MM.1S (cell line): ENCODE measurements at places on chromosomes 13 and 19.

GRCh38 chr19:47151627-47152026 is 21.0 kb downstream of the SAE1 start:
- DNase-seq: no peak

DNA sequence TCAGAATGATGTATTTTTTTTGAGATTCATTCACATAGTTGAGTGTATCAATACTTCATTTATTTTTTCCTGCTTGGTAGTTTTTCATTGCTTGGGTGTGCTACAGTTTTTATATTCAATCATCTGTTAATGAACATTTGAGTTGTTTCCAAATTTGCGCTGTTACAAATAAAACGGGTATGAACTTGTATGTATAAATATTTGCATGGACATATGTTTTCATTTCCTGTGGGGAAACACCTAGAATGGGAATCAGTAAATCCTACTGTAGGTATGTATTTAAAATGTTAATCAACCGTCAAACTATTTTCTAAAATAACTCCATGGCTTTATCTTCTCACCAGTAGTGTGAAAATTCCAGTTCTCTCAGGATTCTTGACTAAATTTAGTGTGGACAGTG is 826.3 kb downstream of the EFNB2 start:
- DNase-seq: no peak

DNA sequence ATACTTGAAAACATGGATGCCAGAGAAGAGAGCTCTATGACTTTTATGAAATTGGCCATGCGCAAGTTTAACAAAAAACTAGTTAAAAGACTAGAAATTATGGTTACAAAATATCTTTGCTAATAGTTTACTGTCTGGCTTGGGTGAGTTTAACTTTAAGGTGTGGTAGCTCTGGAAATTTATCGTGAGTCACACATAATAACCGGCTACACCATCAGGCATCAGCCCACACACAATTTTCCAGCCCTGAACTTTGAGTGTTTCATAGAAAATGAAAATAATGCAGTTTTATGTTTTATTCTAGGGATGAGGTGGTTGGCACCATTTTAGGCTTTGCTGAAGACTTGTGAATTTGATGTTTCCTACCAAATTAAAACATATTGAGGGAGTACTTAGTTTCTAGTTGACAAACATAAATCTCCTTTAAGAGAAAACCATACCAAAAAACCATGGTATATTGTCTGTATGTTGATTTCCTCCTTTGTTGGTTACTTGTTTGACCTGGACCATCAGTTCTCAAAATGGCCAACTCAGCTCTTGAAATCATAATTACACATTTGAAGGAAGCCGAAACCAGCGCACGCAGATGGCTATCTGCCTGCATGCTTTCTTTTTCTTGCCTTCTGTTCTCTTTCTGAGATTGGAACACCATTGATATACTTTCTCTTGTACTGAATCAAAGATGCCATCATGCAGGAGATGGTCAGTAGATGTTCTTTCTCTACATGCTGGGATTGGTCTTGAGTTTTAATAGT is 125.1 kb downstream of the AKAP11 start:
- DNase-seq: no peak

DNA sequence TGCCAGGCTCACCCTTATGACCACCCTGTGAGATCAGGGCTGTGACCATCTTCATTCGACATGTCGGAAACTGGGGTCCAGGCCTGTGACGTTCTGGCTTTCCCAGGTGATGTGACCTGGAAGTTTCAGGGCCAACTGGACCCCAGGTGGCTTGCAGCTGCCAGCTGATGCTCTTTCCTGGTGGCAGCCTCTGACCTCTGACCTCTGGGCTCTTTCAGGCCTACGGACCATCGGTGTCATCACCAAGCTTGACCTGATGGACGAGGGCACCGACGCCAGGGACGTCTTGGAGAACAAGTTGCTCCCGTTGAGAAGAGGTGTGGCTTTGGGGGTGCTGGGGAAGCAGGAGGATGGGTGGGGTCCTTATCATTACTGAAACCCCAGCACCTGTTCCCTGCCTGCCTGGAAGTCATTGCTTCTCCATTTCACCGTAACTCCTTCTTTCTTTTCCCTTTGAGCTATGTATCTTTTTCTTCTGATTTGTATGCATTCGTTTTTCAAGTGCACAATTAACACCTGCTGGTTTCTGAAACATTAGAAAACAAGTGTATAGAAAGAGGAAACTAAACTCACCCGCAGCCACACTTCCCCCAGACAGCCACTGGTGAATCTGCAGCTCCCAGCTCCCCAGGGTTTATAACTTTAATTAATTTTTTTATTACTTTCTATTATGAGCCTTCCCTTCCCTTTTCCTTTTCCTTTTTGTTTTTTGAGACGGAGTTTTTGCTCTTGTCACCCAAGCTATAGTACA is 58.9 kb downstream of the TMED1 start:
- DNase-seq: peak; percentile 50

DNA sequence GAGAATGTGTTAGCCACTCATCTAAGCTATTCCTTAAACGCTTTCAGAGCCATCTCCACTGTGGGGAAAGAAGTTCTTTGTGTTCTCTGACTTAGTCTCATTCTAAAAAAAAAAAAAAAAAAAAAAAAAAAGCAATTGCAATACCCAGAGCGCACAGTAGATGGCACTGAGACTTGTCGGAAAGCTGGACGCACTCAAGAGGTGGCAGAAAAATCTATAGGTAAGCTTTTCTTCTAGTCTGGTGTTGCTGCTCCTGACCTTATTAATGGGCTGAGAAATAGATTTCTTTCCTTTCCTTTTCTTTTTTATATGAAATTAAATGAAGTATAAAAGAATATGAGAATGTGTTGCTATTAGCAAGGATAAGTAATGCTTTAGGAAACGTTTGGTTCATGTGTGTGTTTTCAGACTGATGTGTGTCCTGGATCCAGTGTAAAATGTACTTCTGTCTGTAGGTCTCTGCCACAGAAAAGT is 4.7 kb upstream of the GJB2 start:
- peak; percentile 42 for DNase-seq

- no peak for DNase-seq
Observed at GRCh38 chr19:35389192-35389861, 18.5 kb downstream of the GPR42 start.

GRCh38 chr19:22286151-22286810 is at the start of gene ZNF729:
ZNF729 (plus strand) TSS chr19:22286441; CDS start chr19:22286526, 85 bp downstream.
- DNase-seq: no peak

GRCh38 chr13:105679838-105680237 is 855.6 kb downstream of the EFNB2 start:
- no peak for DNase-seq

- no peak for DNase-seq
Observed at GRCh38 chr13:35711909-35712308, 235.4 kb upstream of the MAB21L1 start.

DNA sequence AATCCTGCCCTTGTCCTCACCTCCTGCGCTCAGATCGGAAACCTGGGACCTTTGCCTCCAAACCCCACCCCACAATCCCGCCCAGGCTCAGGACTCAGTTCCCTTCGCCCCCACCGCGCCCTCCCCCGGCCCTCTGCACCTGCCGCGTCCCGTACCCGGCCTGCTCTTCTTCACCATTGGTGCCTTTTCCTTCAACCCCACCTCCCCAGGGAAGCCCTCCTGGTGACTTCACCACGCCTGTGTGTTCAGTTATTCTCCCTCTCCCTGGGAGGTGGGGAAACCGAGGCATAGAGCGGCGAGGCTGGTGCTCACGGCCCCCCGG is 19.3 kb upstream of the TCF3 start:
- peak; percentile 63 for DNase-seq

DNA sequence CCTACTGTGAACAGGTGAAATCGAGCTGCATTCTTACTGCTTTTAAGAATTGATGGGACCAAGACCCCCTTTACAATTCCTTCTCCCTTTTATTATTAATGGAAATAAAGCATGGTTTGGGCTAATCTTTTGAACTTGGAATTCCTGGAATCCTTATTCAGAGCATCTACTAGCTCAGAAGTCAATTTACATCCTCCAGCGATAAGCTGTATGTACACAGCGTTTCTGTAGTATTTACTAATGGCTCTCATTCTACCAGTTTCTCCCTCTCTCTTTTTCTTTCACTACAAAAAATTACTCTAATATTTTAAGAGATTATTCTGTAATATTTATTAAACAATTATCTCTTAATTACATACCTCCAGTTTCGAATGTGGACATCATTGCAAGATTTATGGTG is 31.5 kb downstream of the FREM2 start:
- DNase-seq: no peak

- DNase-seq: no peak
Observed at GRCh38 chr19:7413629-7414028, 64.9 kb downstream of the ARHGEF18 start.

- DNase-seq: no peak
Observed at GRCh38 chr13:23725922-23726321, 155.7 kb downstream of the TNFRSF19 start.

- DNase-seq: no peak
Observed at GRCh38 chr13:112140366-112140765, 73.4 kb downstream of the SOX1 start.

DNA sequence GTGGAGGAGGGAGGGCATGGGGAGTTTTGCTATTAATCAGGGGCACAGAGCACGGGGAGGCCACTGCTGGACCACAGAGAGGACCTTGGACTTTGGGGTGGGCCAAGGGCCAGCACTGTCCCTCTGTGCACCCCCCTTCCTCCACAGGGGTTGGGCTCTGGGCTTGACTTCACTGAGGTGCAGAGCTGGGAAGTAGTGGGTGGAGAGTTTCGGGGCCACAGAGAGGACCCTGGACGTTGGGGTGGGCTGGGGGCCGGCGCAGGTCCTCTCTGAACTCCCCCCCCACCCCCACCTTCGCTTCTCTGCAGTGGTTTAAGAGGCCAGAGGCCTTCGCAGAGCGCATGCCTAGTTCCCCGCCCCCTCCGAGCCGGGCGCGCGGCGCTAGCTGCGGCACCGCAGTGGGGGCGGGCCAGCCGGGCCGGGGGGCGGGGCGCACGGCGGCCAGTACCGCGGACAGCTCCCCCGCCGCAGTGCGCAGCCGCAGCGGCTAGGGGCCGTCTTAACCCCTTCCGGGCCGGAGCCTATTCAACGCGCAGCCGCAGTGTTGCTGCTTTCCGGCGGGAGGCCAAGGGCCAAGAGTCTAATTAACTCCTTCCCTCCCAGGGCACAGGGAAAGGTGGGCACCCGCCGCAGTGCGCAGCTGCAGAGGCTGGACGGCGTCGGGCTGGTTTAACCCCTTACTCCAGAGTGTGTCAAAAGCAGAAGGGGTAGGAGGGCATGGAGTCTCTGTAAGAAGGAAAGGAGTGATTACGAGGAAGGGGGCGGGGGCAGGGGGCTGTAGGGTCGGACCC is 3.7 kb downstream of the KCNC3 start:
- DNase-seq: peak; percentile 68

GRCh38 chr13:45865414-45865813 is 13.9 kb upstream of the SIAH3 start:
- no peak for DNase-seq

DNA sequence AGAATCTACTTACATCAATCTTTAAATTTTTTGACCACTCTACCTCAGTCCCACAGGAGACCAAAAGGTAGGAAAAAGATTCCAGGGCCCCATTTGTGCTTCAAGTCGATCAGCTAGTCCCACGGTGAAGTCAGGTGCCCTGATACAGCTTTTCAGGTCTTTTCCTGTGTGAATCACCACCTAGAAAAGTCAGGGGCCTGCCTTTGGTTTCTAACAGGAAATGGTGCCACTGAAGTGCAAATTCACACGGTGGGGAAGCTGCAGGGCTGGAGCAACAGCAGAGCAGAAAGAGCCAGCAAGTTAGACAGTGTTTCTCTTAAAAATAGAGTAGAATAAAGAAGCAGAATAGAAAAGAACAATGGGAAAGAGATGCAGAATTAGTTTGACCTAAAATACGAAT is 107.5 kb downstream of the KLF12 start:
- peak; percentile 86 for DNase-seq

DNA sequence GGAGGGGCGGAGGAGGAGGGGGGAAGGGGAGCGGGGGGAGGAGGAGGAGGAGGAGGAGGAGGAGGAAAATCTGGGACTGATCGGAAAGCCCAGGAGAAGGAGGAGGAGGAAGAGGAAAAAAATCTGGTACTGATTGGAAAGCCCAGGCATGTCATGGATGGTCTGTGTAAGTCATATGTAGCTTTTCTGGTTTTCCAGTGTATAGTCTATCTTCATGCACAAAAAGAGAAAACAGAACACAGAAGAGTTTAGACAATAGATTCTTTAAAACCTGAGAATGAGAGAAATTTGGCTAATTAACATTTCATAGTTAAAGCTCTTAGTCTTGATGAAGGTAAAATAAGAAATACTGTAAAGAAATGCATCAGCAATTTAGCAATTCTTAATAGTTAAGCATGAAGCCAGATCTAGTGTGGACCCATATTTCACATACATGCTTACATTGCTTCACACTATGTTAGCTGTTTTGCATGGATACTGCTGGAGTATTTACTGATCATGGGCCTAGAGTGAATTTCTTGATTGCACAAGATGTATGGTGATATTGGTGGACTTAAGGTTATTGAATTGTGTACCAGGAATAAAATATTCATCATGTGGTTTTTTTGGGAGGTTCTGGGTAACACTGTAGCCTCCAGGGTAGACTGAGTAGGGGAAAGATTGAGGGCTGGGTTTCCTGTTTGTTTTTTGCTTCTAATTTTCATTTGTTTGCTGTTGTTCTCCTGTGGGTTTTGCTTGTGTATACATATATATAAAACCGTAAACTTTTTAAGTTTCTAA is 41.4 kb downstream of the SUCLA2 start:
- no peak for DNase-seq

DNA sequence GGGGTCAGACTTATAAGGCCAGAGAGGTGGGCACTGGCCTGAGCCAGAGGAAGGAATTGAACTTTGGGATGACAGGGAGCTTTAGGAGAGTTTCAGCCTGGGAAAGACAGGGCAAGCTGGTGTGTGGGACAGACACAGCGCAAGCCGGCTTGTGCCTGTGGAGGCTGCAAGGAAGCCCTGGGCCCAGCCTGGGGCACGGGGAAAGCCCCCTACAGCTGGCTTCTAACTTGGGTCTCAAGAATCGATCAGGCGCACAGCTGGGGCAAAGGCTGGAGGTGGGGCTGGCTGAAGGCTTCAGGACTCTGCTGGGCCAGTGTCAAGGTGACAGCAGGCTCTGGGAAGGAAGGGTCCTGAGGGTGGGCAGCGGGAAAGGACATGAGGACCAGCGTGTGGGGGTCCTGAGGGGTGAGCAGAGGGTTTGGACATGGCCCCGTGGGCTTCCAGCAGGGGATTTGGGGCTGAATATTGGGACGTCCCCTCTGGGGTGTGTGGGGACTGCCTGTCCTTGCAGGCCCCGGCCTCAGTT is 3.0 kb downstream of the PTOV1 start:
- DNase-seq: no peak

DNA sequence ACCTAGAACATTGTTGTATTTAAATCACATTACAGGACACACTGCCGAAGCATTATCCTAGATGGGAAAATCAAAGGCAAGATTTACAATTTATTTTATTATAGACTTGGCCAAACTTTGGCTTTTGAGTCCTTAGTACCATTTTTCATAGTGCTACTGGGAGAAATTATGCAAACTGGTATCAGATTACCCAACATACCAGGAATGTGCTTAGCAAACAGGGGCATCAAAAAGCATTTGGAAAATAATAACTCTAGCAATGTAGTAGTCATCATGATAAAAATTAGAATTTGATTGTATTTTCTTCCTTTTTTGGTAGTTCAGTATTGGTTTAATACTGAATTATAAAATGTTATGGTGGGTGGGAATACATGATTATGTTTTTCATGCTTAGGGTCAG is 34.0 kb downstream of the GPC6 start:
- DNase-seq: no peak

GRCh38 chr13:66553391-66553790 is 676.7 kb downstream of the PCDH9 start:
- DNase-seq: no peak
